ENCODE measurements at places on chromosomes 4 and X.

- DNase-seq, result no peak
Measured at GRCh38 chr4:40675166-40675565, 45.5 kb upstream of the RBM47 start.

DNA sequence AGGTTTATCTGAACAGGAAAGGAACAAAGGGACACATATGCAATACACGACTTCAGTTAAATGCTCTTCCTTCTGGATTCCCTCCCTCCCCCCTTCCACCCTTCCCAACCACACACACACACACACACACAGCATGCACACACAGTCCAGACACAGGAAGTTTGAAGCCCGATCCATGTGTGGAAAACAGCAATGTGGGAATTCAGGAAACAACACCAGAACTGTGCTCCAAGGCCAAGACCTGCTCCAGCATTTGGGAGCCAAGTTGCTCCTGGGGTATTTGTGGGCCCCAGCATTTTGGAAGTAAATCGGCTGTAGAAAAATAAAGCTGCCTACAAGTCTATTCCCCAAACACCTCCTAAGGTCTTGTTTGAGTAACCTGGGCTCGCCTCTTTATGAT, 5.6 kb upstream of the AMOT start:
- DNase-seq, result no peak

DNA sequence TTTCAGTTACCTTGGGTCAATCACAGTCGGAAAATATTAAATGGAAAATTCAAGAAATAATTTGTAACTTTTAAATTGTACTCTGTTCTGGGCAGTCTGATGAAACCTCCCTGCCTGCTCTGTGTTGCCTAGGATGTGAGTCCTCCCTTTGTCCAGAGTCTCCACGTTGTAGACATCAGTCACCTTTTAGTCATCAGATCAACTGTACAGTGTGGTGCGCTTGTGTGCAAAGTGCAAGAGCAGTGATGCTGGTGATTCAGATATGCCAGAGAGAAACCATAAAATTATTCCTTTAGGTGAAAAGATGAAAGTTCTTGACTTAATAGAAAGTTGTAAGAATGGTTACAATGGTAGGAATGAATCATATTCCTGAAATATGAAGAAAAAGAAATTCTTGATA, 1.4 kb downstream of the SPATA4 start:
- DNase-seq, result peak; percentile 17

GRCh38 chrX:153521034-153521433, 3.6 kb downstream of the ATP2B3 start:
- no peak for DNase-seq

Data from choroid plexus epithelial cell (primary cell).